ENCODE measurements at places on chromosomes 6 and 20.

DNA sequence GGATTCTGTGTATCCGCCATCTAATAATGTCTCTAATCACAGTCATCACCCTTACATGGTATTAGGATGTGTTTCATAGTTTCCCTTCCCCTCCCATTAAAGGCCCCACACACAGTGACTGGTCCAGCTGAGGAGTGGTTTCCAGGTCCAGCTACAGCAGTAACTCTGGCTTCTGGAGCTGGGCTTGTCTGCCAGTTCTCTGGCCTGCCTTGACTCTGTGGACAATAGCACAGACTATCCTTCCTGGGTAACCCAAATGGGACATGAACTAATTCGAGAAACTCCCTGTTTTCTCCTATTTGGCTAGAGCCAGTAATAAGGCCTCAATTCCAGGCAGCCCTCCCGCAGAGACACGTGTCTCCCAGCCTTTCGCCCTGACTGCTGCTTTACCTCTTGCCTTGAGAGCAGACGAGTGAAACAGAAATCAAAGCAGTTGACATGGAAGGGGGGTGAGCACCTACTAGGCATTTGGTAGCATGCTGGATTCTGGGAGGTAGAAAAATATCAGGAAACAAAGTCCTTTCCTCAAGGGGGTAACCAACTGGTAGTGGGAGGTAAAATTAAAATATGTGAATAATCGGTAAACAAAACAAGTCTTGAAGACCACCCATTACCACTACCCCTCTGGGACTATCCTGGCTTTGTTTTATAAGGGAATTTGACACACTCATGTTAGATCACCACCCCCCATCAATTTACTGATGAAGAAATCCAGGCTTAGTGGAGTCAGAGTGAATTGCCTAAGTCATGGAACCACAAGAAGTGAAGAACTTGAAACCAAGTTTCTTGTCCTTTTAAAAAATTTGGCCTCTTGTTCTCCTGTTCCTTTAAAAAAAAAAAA is 1.2 kb downstream of the TRAF3IP2 start:
- peak; percentile 42 for DNase-seq

- DNase-seq: no peak
Measured at GRCh38 chr20:33038243-33038642, 6.8 kb downstream of the BPIFB6 start.

- no peak for DNase-seq
Measured at GRCh38 chr6:30206799-30207618, 6.2 kb downstream of the TRIM26 start.

DNA sequence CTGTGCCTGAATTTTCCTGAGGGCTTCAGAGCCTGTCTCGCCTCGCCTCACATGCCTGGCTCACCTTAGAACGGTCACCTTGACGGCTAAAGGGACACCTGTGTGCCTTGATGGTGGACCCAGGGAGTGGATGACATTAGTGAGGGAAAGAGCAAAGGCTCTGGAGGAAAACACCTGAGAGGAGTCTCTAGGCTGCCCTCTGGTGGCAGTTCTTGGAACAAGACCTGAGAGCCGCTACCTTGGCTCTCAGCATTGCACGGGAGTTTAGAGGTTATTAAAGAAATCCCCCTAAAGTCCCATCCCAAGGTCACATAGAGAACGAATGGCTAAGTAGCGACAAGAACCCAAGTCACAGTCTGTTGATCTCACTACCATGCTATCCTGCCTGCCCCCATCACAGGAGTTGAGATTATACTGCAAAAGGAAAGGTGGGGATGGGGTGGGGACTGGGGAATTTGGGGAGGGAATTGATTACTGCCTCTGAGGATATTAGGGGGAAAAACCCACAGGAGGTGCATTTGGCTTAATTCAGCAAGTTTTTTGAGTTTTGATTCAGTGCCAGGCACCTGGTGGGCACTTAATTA is 7.9 kb upstream of the CDSN start:
- DNase-seq: peak; percentile 17

DNA sequence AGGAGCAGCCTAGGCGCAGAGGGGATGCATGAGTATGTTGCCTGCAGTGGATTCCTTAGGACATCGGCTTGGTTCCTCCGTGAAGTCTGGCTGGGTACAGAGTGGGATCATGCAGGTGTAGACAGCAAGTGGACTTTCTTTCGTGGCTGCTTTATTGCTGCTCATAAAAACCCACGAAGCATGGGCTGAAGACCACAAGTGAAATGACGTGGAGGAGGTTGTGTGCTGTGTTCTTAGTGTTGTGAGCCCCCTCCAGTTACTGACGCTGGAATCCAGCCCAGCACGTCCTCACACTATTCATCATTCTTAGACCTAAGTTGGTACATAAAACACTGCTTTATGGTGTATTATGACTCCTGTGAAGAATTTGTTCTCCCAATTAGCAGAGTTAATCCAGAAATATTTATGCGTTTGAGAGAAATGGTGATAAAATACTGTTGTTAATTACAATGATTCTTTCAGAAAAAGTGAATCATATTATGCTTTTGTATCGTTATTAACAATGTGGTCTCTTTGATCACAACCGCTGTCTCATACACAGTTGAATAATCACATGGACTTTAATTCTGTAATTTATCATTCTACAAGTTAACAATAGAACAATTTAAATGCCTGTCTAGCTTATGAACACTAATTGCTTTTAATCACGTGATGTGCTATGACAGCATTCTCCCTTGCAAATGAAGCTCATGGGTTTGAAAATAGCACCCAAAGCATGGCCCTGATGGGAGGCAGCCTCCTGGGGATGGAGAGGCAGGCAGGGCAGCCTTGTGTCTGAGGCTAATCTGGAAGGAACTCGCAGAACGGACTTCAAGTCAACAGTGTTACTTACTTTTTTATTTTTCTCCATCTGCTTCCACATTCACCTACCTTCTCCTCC is 233.9 kb upstream of the SYNDIG1 start:
- no peak for DNase-seq

DNA sequence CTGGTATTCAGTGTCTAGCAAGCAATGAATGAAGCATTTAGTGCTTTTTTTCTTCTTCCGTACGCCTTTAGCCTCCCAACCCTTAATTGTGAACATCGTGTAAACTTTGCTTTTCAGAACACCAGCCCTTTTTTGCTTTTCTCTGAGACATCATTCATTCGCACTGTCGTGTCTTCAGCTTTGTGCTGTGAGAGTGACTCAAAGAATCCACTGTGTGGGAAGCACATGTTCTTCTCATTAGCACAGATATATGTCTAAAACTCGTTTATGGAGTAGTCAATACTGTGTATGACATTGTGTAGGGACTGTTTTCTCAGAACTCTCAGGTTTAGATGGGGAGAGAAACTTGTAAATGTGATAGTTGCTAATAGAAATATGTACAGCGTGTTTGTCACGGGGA is 279.1 kb downstream of the FARS2 start:
- no peak for DNase-seq

- DNase-seq: peak; percentile 39
Measured at GRCh38 chr6:25962149-25963127, at the start of gene TRIM38. TRIM38 (plus strand) TSS chr6:25962802; CDS start chr6:25966523, 3,721 bp downstream.

DNA sequence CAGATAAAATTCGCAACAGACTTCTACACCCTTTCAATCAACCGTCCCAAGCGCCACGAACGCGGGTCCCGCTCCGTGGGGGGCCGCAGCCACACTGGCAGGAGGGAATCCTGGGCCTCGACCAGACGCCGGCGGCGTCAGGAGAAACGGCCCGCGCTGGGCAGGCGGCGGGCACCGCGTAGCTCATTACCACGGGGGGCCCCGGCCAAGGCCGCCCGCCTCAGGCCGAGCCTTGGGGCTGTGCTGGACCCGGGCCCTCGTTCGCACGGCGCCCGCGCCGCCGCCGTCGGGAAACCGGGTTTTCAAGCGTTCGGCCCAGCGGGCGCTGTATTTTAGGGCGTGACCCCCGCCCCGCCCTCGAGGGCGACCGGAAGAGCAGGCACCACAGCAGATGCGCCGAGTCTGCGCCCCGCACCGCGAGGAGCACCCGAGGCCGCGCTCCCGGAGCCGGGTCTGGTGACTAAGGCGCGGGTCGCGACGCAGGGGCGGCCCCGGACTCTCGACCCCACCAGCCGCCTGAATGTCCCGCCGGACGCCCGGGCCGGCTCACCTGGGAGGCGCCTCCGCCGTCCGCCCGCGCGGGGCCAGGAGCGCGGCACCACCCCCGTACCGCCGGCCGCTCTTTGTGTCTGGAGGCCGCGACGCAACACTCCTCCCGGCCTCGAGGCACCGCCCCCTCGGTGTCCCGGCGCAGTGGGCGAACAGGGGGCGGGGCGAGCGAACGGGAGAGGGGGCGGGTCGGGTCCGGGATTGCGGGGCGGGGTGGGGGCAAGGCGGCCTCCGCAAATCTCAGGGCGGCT is at the start of gene NINL:
TSS of gene NINL (minus strand) at position 627 of the 800 bp plus-strand sequence. CDS start 58,944 bp downstream, outside the sequence.
- DNase-seq: peak; percentile 12

DNA sequence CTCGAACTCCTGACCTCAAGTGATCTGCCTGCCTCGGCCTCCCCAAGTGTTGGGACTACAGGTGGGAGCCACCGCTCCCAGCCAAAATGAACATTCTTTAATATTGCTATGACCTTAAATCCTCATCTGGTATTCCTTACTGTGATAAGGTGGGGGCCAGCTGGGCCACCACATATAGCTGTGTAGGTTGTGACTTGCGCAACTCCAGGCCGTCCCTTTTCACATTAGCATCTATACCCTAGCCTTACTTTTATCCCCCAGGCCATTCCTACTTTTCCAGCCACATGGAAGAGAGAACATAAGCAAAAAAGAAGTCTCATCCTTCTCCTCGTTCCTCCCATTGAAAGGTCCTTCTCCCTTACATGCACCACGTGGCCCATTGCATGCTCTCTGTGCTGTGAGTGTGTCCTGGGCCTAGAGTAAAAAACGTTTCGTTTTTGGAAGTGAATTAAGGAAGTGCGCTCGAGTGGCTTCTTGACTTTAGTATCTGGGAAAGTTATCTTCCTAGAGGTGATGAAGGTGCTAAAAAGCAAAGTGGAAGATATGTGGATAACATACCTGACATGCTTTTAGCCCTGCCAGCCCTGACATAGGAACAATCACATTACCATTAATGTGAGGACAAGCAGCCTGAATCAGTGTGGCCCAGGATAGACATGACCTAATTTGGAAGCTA is 56.8 kb upstream of the KIF13A start:
- DNase-seq: no peak

DNA sequence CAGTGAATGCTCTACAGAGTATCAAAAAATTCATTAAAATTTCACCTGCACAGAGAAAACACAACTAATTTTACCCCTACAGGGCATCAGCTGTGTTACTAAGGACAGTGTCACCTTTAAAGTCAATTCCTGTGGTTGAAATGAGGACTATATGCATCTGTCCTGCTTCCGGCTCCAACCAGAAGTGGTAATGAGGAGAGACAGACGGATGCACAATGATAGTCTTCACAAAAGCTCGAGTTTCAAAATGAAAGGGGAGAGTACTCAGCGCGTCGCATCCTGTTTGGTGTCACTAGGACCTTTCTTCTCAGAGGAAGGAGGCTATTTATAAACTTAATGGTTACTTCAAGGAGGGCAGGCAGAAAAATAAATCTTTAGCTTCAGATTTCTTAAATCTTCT is 86.5 kb downstream of the LYRM4 start:
- no peak for DNase-seq

DNA sequence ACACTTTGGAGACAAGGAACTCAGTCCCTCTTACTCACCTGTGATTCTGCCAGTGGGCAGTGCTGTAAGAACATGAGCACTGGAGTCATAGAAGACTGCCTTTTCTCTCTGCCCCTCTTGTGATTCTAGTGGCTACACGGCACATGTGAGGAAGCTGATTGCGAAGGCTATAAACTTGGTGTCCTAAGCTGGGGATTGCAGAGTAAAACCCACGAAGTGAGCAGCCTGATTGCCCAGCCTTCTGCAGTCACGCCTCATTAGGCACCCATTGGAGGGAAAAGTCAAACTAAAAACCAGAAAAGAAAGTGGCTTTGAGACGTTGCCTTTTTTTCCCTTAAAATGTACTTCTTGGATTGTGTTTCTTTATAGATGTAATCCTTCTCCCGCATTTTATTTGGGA is 748.4 kb upstream of the CHD6 start:
- DNase-seq: no peak

GRCh38 chr6:161163466-161164181 is 110.2 kb downstream of the AGPAT4 start:
- DNase-seq: no peak

GRCh38 chr6:27693766-27694546 is 218.2 kb downstream of the OR2B2 start:
- DNase-seq: no peak

DNA sequence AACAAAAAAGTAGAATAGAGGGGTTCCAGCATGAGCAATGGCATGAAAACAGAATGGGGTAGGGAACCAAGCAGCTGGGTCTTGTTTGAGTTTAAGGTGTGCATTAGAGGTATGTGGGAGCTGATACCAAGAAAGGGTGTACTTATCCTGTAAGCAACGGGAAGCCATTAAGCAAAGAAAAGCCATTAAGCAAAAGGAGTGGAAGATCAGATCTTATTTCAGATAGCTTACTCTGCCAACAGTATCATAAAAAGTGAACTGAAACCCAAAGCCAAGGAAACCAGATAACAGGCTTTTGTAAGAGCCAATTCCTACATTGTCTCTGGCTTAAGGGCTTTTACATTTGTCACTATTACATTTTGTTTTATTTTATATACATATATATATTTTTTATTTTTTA is 21.3 kb upstream of the BEND6 start:
- DNase-seq: no peak

- no peak for DNase-seq
Measured at GRCh38 chr6:79158856-79159516, 75.5 kb downstream of the HMGN3 start.

DNA sequence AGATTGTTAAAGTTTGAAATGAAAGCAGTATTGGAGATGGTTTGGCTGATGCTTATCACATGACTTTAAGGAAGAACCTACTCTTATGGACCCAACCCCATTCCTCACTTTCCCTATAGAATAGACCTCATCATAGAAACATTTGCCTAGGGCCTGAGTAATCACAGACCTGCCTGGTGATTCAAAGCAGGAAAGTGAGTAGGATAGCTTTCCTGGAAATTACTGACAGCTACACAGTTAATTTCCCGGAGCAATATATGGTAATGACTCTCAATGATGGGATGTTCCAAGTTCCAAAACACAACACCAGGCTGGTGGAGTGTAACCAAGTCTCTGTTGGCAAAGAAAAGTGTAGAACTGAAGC is 233.8 kb downstream of the SIM1 start:
- DNase-seq: no peak

- no peak for DNase-seq
Measured at GRCh38 chr6:166655251-166655650, 28.2 kb upstream of the RPS6KA2 start.

DNA sequence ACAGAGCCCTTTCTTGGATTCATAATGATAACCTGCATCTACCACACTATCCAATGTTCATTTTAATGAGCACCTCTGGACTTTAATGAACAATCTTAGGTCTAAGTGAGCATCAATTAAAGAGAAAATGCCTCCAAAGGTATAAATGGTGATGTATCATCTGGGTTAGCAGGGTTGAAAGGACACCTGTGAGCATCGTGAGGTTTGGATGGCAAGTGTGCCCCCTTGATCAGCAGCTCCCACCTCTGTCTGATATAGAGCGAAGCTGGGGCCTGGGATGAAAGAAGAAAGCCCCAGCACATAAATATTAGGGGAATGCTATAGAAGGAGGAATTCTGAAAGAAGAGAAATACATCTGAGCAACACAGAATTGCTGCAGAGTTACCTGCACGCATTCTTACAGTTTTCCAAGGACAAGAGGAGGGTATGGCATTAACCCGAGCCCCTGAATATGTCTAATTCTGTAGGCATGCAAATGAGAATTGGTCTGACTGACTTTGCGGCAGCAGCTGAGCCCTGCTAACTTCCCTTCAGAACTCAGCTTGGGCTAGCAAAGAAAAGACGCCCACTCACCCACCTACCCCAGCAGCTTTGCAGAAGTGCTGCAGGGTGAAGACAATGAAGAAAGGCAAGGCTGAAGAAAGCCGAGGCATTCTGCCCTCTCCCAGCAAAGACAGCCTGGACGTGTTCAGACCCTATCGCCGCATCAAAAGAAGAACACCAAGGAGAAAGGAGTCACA is 136.2 kb downstream of the GMPR start:
- no peak for DNase-seq
